Epithelial cell of alveolus of lung (primary cell): ENCODE measurements at places on chromosomes 16 and 17. TPM values are rescaled to one million over a fixed set of nuclear protein-coding genes. Genes with fewer than 3 reads are reported as not detected.

RND2 gene
- total RNA-seq: 0.65 and 0.80 TPM in 2 replicates

GPRC5B gene
- total RNA-seq: 10.2 and 37.1 TPM in 2 replicates

MFSD6L gene
- total RNA-seq: not detected in 2 replicates

TBC1D3I gene
- total RNA-seq: 0.39 TPM in 1 of 2 replicates, not detected in the other

GPRC5C gene
- 6.7 and 11.2 TPM in 2 replicates for total RNA-seq

NOXO1 gene
- total RNA-seq: not detected in 2 replicates

AXIN2 gene
- total RNA-seq: 2.6 and 3.6 TPM in 2 replicates

HOXB3 gene
- 26.4 and 44.7 TPM in 2 replicates for total RNA-seq

TP53TG3B gene
- total RNA-seq: not detected in 2 replicates

KRTAP2-3 gene
- 1.9 TPM in 1 of 2 replicates, not detected in the other for total RNA-seq

SAT2 gene
- 26.6 and 100 TPM in 2 replicates for total RNA-seq

METTL16 gene
- total RNA-seq: 25.2 and 29.6 TPM in 2 replicates

MRPL58 gene
- total RNA-seq: 55.7 and 64.6 TPM in 2 replicates

CHST5 gene
- total RNA-seq: not detected in 2 replicates

PRCD gene
- 3.7 and 14.2 TPM in 2 replicates for total RNA-seq

ADAM11 gene
- under 0.01 and 0.64 TPM in 2 replicates for total RNA-seq

CCDC78 gene
- total RNA-seq: 4.8 TPM in 1 of 2 replicates, not detected in the other

QRICH2 gene
- 0.24 and 0.65 TPM in 2 replicates for total RNA-seq

SNX20 gene
- not detected in 2 replicates for total RNA-seq

TMC5 gene
- total RNA-seq: 0.26 TPM in 1 of 2 replicates, not detected in the other

IL17C gene
- 1.3 TPM in 1 of 2 replicates, not detected in the other for total RNA-seq

CETP gene
- 0.40 and 0.91 TPM in 2 replicates for total RNA-seq

KRT40 gene
- total RNA-seq: not detected in 2 replicates

CLDN7 gene
- 1.8 and 23.0 TPM in 2 replicates for total RNA-seq

SRCIN1 gene
- not detected in 2 replicates for total RNA-seq

KPNA2 gene
- 80.7 and 167 TPM in 2 replicates for total RNA-seq

FAM222B gene
- total RNA-seq: 8.9 and 12.0 TPM in 2 replicates

SCNN1G gene
- 0.08 and 0.13 TPM in 2 replicates for total RNA-seq

CCL17 gene
- not detected in 2 replicates for total RNA-seq

GGT6 gene
- not detected in 2 replicates for total RNA-seq

NUP88 gene
- total RNA-seq: 44.3 and 87.4 TPM in 2 replicates

FOXN1 gene
- total RNA-seq: not detected in 2 replicates

CSH2 gene
- total RNA-seq: not detected in 2 replicates

EPX gene
- not detected in 2 replicates for total RNA-seq

KRT12 gene
- not detected in 2 replicates for total RNA-seq

SSTR5 gene
- total RNA-seq: 0.32 TPM in 1 of 2 replicates, not detected in the other

SLC13A2 gene
- not detected in 2 replicates for total RNA-seq

SLC38A8 gene
- total RNA-seq: not detected in 2 replicates

PPL gene
- total RNA-seq: 1.3 and 7.2 TPM in 2 replicates

WNT9B gene
- not detected in 2 replicates for total RNA-seq

ANKRD40CL gene
- not detected in 2 replicates for total RNA-seq

GPS1 gene
- 116 and 126 TPM in 2 replicates for total RNA-seq

SLC5A10 gene
- total RNA-seq: not detected in 2 replicates

RDM1 gene
- 0.13 and 0.80 TPM in 2 replicates for total RNA-seq

IL34 gene
- total RNA-seq: 1.1 and 1.7 TPM in 2 replicates

ETV4 gene
- total RNA-seq: 10.8 and 42.8 TPM in 2 replicates

KRT36 gene
- total RNA-seq: not detected in 2 replicates

PRAC2 gene
- not detected in 2 replicates for total RNA-seq

KRT31 gene
- total RNA-seq: not detected in 2 replicates

ERI2 gene
- 18.0 and 24.4 TPM in 2 replicates for total RNA-seq
